ENCODE measurements at places on chromosomes 2 and 18.

DNA sequence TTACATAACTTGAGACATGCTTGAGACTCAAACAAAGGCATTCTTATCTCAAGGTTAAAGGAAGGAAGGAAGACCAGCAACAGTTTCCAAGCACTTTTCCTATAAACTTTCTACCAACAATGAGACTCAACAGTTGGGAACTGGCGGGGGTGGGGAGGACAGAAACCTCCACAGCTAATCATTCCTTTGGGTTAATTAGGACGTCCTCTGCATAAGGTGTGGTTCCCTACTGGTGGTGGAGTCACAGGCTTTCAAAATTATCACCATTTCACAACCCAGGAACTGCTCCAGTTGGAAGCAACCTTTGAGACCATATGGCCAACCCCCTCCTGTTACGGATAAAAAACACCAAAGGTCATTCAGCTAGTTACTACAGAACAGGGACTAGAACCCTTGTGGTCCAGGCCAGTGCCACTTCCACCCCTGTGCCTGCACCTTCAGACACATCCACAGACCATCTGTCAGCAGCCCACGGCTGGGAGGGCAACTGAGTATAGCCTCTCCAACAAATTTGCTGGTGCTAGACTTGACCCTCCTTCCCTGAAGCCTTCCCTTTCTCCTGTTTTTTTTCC, 30.1 kb upstream of the ATL2 start:
- DNase-seq: no peak

- DNase-seq: no peak
Measured at GRCh38 chr2:216574046-216574445, 59.2 kb upstream of the IGFBP2 start.

DNA sequence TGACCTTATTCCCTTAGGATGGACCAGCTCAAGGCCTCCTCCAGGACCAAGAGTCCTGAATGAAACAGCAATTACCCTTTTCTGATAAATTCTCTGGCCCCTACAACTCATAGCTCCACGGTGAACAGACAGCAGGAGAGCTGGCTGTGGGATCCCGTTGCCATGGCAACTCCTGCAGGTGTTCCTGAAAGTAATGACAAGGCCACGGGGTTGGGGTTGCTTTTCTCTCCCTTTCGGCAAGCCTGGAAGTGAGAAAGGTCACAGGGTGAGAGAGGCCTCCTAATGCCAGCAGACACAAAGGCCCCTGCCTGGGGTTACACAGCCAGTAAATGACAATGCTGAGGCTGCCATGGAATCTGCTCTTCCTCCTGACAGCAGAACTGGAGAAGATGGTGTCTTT, 403.0 kb downstream of the NBAS start:
- no peak for DNase-seq

DNA sequence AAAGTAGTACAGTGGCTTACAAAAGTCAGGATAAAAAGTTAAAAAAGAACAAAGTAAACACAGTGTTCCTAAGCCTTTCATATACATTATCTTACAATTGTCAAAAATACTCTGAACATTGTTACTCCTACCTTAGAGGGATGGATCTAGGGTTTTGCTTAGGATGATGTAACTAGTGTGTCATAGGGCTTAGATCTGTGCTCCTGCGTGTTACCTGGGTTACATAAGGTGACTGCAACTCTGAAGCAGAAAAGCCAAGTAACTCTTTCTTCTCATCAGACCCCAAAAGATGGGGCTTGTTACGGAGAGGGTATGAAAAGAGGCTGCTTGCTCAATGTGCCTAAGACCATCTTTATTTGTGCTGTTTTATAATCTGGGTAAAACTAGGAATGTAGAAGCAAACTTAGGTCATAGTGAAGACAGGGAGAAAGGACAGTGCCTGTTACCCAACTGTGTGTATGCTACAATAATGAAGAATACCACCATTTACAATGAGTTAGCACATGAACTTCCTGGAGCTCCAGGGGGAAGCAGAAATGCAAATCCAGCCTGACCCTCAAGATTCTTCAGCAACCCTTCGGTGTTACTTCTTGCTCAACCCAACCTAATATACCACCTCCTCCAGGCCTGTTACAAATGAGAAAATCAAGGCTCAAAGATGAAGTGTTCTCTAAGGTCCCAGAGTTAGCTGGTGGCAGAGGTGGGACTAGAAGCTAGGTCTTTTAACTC, 42.0 kb upstream of the STK17B start:
- no peak for DNase-seq

DNA sequence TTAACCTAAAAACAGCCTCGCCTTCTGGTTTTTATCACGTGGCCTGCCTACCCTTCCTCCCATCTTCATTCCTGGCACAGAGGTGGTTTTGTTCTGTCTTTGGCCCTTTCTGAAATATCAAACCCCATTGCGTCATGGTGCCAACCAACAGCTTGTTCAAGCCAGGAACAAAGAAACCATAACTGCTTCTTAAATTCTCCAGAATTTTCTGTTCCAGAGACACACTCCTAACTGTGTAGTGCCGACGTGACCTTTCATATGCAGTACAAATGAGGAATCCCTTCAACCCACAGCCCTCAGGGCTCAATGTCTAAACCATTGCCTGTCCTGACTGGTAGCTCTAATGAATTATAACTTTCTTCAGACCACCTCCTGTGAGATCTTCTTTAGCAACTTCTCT, 82.2 kb upstream of the TNP1 start:
- no peak for DNase-seq

Data from stimulated activated CD8-positive, alpha-beta memory T cell treated with anti-CD3 and anti-CD28 coated beads, Interleukin-4, amount 100 ng/mL, for 4 hours (primary cell).